ENCODE measurements at places on chromosomes 7 and 10.

GRCh38 chr7:94335586-94335985 lies 59.1 kb upstream of the COL1A2 start:
- DNase-seq, result no peak

- DNase-seq, result no peak
Observed at GRCh38 chr10:119343011-119343601, 135.7 kb downstream of the GRK5 start.

GRCh38 chr10:89091496-89091895 lies 100.9 kb downstream of the FAS start:
- no peak for DNase-seq

GRCh38 chr10:133528296-133528844 lies 1.2 kb downstream of the CYP2E1 start:
- DNase-seq, result peak; percentile 5

DNA sequence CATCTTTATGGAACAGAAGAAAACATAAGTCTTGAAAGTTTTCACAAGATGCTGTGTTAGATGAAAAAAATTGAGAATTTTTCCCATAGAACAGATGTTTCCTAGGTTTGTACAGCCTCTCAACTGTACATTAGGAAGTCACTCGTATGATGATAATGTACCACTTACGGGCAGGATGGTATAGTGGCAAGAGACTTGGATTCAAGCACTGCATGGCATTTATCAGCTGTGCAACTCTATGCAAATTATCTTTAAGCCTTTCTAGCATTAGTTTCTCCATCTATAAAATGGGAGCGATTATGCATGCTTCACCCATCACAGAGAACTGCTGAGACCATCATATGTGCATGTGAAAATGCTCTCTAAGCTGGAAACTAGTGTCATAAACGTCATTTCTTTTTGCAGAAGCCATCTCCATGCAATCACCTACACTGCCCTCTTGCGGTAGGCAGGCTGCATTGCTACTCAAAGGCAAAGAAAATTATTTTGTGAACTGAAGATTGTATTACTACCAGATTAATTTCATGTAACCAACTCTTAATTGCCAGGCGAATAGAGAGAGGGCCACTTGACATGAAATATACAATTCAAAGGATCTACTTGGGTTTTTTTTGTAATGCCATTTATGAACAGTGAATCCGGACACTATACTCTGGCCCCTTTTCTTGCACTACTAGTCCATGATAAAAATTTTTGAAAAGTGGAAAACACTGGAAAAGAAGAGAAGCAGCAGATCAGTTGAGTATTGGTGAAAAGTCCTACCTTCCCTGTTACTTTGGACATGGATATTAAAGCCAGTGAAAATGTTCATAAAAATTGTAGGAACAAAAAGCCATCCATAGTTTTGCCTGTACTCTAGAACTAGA lies 102.3 kb downstream of the JAZF1 start:
- peak; percentile 56 for DNase-seq

- peak; percentile 67 for DNase-seq
Observed at GRCh38 chr7:110168010-110168409, 922.9 kb upstream of the LRRN3 start.

GRCh38 chr7:34675749-34676374 lies 17.8 kb downstream of the NPSR1 start:
- DNase-seq, result peak; percentile 42

- DNase-seq, result no peak
Observed at GRCh38 chr7:158537516-158537882, 50.1 kb downstream of the PTPRN2 start.

DNA sequence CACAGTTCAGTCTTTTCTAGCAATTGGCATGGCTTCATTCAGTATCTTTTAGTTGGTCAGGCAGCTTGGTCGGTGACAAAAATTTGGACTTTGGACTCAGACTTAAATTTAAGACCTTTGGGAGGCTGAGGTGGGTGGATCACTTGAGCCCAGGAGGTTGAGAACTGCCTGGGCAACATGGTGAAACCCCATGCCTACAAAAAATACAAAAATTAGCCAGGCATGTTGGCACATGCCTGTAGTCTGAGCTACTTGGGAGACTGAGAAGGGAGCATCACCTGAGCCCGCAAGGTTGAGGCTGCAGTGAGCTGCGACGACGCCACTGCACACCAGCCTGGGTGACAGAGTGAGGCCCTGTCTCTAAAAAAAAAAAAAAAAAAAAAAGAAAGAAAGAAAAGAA lies 19.5 kb upstream of the ITPRID1 start:
- DNase-seq, result no peak

GRCh38 chr7:66869660-66870450 lies 51.2 kb upstream of the TMEM248 start:
- DNase-seq, result peak; percentile 74

DNA sequence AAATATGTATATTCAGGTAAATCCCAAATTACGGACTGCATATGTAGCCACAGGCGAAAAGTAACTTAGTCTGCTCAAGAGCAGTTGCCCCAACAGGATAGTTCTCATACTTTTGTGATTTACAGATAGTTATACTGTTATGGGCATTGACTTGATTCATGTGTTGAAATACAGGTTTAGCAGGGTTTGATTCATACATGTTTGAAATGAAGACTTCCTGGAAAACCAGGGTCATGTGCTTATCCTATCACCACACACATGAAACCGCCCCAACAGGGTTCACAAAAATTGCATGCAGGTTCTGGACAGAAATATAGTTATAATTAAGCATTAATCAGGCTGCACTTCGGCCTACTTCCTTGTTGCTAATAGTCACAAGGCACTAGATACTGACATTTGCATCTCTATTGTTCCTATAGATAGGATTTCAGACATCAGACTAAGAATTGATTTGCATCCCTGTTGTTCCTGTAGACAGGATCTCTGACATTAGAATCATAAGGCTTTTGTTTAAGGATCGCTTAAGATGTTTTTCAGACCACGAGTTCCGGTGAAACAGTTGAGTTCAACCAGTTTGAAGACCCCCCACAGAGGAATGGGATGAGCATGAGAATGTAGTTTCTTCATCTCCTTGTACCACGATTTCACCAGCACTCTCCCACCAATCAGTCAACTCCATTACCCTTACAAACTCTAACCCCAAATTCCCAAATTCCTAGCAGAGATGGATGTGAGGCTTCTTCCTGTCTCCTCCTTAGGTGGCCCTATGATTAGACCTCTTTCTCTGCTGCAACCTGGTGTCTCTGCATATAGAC lies 2.0 kb upstream of the ZNF398 start:
- no peak for DNase-seq

- DNase-seq, result no peak
Observed at GRCh38 chr7:70486977-70487376, 645.0 kb upstream of the GALNT17 start.

DNA sequence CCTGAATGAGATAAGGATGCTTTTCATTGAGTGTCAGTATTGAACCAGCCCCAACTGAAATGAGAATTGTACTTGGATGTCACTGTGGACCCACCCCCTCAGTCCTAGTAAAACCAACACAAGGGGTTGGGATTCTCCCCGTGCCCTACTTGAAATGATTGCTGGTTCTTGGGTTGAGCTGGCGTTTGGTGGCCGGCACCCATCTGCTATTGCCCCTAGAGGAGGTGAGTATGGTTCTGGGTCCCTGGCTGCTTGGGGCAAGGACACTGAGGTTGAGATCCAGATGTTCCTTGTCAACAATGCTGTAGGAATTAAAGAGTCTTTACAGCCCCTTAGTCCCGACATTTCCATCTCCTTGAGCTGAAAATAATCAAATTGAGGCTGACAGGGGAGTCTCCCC lies 170.0 kb upstream of the ZNF32 start:
- no peak for DNase-seq

- DNase-seq, result no peak
Observed at GRCh38 chr10:77548157-77548556, 89.5 kb downstream of the KCNMA1 start.

All from astrocyte of the hippocampus (primary cell).